ENCODE measurements at places on chromosomes 6 and 20.

DNA sequence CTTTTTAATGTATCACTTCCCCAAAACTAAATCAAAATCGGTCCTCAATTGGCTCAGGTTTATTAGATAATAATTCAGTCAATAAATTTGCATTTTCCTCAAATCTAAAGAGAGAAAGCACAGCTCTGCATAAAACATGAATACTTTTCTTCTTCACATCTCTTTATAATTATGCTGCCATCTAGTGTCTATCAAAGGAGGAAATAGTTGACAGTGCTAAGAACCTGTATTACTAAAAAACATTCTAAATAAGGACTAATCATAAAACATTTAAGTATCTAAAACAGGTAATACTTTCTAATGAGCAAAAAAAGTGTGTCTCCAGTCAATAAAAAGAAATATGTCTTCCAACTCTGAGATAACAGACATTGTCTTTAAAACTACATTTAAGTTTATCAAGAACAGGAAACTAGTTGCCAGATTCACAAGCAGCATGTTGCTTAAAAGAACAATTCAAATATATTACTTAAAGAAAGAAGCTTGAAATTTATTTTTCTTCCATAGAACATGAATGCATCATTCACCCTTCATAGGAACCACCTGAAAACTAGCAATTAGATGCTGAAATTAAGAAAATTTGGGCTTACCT, 56.5 kb upstream of the DST start:
- peak; percentile 57 for DNase-seq

DNA sequence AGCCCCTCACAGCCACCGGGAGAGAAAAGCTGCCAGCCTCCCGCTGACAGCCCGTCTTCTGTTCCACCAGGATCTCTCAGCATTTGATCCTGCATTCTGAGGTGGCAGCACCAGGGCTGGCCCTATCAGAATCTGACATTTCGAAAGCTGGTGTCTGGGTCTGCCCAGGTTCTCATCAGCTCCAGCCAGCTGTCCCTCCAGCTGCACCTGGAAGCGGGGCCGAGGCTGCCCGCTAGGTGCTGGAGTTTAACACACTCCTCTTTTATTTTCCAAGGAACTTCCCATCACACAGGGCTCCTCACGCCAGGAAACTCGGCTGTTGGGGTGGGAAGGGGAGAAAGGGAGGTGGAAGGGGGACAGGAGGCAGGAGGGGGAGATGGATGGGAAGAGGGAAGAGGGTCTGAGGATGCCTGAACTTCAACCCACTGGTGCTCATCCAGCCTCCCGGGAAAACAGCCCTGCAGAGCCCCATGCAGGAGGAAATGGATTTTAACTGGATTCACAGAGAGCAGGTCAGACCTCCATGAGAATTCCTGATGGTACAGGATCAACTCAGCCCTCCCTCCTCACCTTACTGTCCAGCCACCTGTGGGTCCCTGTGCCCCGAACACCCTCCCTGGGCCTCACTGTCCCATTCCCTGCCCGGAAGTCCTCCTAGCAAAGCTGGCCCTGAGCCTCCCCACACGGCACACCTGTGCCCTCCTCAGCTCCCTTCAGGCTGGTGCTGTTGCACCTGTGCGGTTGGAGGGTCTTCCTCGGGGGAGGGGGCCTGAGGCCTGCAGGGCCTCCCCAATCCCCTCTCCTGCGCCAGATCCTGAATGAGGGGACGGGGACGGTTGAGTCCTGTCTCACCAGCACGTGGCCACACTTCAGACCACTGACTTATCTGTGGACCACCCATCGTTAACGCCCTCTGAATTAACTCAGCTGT, 3.9 kb upstream of the LSM14B start:
- DNase-seq = no peak

DNA sequence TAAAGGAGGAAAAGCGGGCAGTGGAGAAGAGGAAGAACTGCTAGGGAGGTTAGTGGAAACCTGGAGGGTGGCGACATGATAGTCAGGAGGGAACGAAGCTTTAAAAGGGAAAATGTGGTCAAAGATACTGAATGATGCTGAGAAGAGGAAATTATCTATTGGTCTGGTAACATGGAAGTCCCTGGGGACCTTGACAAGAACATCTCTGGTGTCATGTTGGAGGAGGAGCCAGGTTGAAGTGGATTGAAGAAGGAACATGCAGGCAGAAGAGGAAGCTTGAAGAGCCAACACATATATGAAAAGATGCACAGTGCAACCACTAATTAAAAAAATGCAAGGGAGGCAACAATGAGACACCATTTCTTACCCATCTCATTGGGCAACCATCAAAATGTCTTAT, 251.9 kb upstream of the RNF24 start:
- no peak for DNase-seq

DNA sequence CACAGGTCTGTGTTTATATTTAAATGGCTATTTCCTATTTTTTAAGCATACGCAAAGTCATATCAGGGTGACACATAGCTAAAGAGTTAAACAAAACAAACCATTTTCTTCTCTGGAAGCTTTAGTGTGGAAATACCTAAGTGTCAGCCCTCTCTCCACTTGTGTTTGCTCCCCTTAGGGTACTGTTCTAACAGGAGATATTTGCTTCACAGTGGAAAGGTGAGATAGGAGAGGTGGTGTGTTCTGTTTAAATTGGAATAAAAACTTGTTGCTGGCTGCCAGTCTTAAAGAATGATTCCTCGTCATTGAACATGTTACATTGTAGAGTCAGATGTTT, 18.9 kb downstream of the PHACTR2 start:
- no peak for DNase-seq

- no peak for DNase-seq
These were observed 34.9 kb downstream of the UQCC2 start for GRCh38 chr6:33676416-33677142.
